Activated T-cell treated with anti-CD3 and anti-CD28 coated beads, Interleukin-2, amount 50 U/mL, for 4 hours (primary cell): ENCODE measurements at places on chromosomes 4 and X.

- DNase-seq: no peak
These were observed 61.5 kb upstream of the EXOC1L start for GRCh38 chr4:55758066-55758465.

DNA sequence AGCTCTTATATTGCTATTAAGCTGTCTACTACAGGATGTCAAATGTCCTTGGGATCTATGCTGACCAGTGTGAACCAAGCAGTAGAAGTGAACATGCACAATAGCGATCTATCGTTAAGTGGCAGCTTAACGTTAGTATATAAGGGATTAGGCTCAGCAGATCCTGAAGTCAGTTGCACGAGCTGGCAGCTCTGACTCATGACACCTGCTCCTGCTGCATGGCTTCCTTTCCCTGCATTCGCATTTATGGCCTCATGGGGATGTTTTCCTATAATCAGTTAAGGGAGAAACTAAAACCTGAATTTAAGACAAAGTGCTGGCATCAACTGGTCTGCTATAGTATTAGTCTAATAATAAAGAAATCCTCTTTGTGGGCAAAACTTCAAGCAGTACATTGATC, 12.7 kb upstream of the MCUB start:
- no peak for DNase-seq

DNA sequence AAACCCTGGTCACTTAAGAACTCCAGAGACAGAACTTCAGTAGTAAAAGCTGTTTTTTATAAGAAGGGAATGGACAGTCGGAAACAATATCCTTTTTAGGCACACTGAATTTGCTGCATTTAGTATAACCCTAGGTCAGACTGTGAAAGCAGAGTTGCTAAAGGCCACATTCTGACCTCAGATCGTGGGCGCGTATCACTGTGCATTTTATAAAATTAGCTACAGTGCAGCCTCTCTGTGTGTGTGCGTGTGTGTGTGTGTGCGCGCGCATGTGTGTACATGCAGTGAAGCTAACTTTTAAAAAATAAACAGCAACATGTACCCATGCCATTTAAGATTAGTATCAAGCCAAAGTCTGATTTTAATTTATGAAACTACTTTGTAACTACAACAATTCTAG, 8.0 kb downstream of the ZNF827 start:
- no peak for DNase-seq

DNA sequence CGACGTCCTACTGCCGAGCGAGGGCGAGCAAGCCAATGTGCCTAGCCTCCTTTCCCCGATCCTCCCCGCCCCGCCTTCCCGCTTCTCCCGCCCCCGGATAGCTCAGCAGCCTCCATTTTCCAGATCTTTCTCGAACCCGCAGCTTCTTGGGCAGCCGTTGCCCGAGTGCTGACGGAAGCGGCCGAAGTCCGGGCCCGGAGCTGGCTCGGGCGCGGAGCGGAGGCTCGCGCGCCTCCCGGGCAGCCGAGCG, 172 bp upstream of the HSPA4L start:
- DNase-seq: no peak

- no peak for DNase-seq
These were observed 196.6 kb upstream of the AGA start for GRCh38 chr4:177638871-177639270.

GRCh38 chr4:78788007-78788889, 12.1 kb downstream of the BMP2K start:
- DNase-seq: no peak

- DNase-seq: no peak
These were observed 98.5 kb upstream of the FAM47C start for GRCh38 chrX:36909676-36910030.

DNA sequence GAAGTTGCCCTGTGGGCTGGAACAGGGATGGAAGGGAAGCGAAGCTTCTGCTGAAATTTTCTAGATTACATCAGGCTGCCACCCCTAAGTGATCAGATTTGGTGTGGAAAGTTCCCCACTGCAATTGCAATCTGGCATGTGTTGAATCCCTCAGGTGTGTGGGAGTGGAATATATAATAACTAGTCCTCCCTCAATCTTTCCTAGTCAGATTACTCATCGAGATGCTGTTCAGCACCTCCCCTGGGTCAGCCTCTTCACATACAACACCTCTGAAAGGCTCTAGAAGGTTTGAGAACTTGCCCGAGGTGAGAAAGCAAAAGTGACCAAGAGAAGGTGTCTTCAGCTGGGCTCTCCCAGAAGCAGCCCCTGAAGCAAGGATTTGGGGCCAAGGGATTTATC, 336.8 kb downstream of the BCOR start:
- DNase-seq: no peak

DNA sequence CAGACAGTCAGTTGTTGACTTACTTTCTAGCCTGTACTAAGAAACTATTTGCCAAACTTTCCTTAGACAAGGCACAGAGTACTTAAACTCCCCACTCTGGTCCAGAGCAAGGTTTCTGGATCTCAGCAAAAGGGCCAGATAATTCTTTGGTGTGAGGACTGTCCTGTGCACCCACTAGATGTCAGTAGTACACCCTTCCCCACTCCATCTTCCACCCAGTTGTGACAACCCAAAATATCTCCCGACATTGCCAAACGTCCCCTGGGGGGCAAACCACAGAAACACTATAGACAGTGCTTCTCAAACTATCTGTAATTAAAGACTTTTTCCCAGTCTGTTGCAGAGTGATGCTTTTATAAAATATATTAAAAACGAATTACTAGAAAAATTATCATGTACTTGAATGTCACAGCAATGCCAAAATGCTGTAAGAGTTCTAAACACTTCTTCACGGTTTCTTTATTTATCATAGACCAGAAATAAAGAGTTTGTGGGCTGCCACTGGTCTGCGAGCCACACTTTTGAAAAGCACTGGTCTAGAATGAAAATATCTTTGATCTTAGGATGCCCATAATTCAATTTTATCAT, 203.5 kb downstream of the PRDM5 start:
- peak; percentile 5 for DNase-seq

- no peak for DNase-seq
These were observed 1.6 kb downstream of the SLC10A6 start for GRCh38 chr4:86847571-86847970.

- no peak for DNase-seq
These were observed 210.5 kb upstream of the NEIL3 start for GRCh38 chr4:177099211-177099610.

GRCh38 chr4:138887741-138888140, 127.8 kb upstream of the NOCT start:
- no peak for DNase-seq

GRCh38 chrX:20653070-20653469, 386.4 kb upstream of the RPS6KA3 start:
- no peak for DNase-seq

- no peak for DNase-seq
These were observed 211.8 kb downstream of the NPFFR2 start for GRCh38 chr4:72243641-72244040.

GRCh38 chrX:57596516-57596915, 4.7 kb downstream of the ZXDB start:
- no peak for DNase-seq

DNA sequence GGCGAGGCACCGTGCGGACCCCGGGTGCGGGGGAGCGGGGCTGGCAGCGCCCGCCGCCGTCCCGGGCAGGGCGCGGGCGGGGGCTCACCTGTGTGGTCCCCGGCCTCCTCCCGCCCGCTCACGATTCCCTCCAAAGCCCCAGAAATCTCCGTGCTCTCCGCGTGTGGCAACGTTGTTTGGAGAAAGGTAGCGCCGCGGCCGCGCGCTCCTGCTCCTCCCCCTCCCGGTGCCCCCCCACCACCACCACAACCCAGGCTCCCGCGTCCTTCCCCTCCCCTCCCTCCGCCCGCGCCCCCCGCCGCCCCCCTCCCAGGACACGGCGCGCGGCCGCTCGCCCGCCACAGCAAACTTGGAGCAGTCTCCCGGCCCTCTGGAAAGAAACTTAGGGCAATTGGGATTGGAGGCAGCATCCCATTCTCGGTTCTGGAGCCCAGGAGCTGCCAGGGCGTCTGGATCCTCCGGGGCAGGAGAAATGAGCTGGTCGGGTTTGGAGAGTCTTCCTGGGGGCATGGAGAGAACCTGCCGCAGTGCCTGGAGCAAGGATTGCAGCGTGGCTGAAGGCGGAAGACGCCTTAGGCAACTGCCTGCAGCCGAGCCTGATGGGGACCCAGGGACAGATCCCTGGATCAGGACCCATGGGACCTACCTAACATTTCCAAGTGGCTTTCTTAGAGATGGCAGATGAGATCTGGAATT, 855 bp downstream of the KLF3 start:
- peak; percentile 33 for DNase-seq

- DNase-seq: no peak
These were observed 90.8 kb upstream of the TSPAN5 start for GRCh38 chr4:98749206-98749605.

GRCh38 chrX:47489507-47490275, 6.7 kb upstream of the ZNF41 start:
- no peak for DNase-seq

GRCh38 chr4:152719291-152719690, 39.5 kb upstream of the TMEM154 start:
- no peak for DNase-seq

GRCh38 chr4:139978692-139979091, 175.3 kb downstream of the MAML3 start:
- DNase-seq: no peak

GRCh38 chr4:183906739-183907651, 1.9 kb downstream of the STOX2 start:
- no peak for DNase-seq

DNA sequence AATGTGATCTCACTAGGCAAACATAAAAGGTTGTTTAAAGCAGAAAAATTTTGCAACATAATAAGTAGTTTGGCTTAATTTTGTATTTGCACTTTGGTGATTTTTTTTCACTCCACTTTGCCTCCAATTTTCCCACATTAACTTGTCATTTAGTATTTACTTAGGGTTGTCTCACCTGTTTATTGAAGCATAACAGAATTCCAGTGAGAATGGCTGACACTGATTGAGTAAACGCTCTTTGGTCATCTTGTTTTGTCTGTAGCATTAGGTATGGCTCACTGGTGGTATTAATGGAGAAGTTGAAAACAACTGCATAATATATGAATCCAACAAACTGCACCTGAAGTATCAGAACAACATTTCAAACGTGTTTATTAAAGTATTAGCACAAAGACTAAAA, 799.5 kb upstream of the ADGRL3 start:
- no peak for DNase-seq

DNA sequence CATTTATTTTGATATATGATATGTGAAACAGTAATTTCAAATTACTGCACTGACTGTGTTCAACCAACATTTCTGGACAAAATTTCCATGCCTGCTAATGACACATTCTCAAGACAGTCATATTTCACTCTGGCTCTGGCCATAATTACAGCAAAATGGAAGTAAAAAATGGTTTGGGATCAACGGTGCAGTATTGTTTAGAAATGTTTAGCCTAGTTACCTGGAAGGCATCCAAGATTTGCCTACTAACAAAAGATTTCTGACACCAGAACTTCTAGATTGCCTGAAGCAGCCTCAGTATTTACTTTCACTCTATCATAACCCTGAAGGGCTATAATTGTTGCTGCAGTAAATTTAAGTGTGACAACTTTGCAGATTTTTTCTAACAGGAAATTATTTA, 416.3 kb downstream of the PCDH10 start:
- no peak for DNase-seq

DNA sequence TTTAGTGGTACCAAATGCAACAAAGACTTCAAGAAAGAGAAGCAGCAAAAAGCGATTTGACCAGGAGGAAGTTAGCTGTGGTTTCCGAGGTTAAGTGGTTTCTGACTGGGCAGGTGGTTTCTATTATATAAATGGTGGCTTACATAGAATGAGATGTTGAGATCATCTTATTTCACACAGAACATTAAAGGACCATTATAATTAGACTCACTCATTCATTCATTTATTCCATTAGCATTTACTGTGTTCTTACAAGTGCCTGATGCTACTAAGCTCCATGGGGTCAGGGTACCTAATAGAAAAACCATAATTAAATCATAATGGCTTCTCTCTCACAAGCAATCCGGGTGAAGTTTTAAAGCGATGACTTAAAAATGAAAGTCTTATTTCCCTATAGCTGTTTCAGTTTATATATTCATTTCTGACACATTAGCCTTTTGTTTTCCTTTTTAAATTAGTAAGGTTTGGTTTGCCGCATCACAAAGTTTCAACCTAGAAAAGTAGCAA, 10.6 kb downstream of the TSPAN6 start:
- DNase-seq: no peak

- no peak for DNase-seq
These were observed 48.3 kb downstream of the MTHFD2L start for GRCh38 chr4:74206088-74206825.

DNA sequence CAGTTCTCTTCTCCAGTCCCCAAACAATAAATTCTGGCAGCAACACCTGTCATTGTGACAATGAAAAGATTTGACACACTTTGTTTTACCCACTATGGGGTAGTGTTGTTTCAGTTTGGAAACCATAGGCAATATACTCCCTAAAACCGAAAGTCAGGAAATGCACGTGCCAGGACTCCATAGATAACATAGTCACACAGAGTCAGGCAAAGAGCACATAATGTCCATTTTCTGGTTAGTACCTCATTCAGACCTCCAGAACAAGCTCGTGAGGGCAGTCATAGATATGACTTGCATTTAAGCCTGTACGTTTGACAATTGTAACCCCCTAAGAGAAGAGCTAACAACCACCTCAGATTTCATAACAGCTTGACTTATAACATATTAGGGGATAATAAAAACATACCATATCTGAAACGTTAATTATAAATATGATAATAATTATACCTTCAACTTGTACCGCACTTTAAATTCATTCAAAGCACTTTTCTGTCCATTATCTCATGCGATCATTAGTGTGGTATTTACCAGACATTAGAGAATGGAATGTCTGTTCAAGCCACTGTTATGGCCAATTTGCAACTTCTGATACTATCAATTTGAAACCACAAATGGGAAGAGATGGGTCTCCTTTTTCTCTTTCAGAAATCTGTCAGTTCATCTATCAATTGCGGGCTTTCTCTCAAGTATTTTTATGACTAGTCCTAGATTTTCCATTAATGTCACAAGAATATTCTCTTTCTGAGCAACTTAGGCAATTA, 147.4 kb downstream of the LDB2 start:
- no peak for DNase-seq

DNA sequence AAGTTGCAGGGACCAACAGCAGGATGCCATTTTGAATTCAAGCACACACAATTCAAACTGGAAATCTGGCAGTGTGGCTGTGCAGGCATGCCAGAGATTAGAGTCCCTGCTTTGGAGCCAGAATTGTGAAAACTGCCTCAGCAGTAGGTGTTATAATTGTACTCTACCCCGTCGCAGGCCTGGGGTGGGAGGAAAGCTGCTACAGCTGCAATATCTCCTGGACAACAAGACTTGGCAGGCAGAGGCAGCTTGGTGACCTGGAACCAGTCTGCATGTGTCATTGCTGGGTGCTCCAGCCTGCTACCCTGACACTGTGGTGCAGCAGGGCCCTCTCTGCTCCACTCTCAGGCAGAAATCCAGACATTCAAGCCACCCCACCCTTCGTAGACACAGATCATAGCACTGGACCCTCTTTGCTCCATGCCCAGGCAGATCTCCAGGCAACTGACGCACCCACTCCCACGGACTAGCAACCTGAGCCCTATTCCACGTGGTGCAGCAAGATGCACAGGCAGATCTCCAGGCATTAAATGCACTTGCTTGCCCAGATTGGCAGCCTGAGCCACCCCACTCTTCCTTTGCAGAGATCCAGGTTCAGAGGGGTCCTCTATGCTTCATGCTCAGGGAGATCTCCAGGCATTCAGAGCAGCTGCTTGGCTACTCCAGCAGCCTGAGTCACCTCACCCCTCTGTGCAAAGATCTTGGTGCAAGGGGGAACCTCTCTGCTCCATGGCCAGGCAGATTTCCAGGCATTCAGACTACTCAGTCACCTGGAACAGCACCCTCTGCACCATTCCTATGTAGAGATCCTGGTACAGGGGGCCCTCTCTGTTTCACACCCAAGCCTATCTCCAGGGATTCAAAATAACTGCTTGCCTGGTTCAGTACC, 140.5 kb downstream of the LRBA start:
- no peak for DNase-seq
